ENCODE measurements at places on chromosomes 4 and X. TPM values are rescaled to one million over a fixed set of nuclear protein-coding genes. Genes with fewer than 3 reads are reported as not detected.

Gene HPF1
- 12.0 TPM for total RNA-seq

Gene CNKSR2
- total RNA-seq = 0.66 TPM

Gene USP17L28
- total RNA-seq = not detected

Gene SOWAHB
- total RNA-seq = 0.03 TPM

Gene TMEM144
- total RNA-seq = 4.9 TPM

Gene PCDH19
- 0.07 TPM for total RNA-seq

Measured in smooth muscle cell of the pulmonary artery (primary cell).